RWPE2 (cell line): ENCODE measurements at places on chromosomes 13 and 19.

GRCh38 chr19:39200066-39200802 lies 3.5 kb downstream of the NCCRP1 start:
- peaks cover 5% of the 10 kb centered on the region for H3K4me1 ChIP-seq
- peaks cover 31% of the 10 kb centered on the region for H3K27me3 ChIP-seq

- H3K27me3 ChIP-seq: no peaks in the 10 kb centered on the region
- H3K27ac ChIP-seq: no peak overlapping the region
- H3K4me1 ChIP-seq: peaks cover 11% of the 10 kb centered on the region
- no peaks in the 10 kb centered on the region for H3K36me3 ChIP-seq
- DNase-seq: no peak
- H3K4me3 ChIP-seq: no peak overlapping the region
Observed at GRCh38 chr19:11273296-11273695, 11.0 kb upstream of the DOCK6 start.

- no peak overlapping the region for H3K27ac ChIP-seq
- H3K4me1 ChIP-seq: no peaks in the 10 kb centered on the region
Observed at GRCh38 chr13:103976371-103976770, 910.2 kb upstream of the SLC10A2 start.

GRCh38 chr19:15285896-15286591 lies 46.3 kb downstream of the BRD4 start:
- H3K36me3 ChIP-seq: peaks cover 3% of the 10 kb centered on the region; the same call in 1 of the 2 replicates
- no peak for DNase-seq
- H3K4me3 ChIP-seq: no peak overlapping the region
- H3K4me1 ChIP-seq: peaks cover 38% of the 10 kb centered on the region

- no peaks in the 10 kb centered on the region for H3K4me1 ChIP-seq
- H3K27ac ChIP-seq: no peak overlapping the region
- no peak overlapping the region for H3K4me3 ChIP-seq
Observed at GRCh38 chr13:32905864-32906180, 110.4 kb upstream of the KL start.

DNA sequence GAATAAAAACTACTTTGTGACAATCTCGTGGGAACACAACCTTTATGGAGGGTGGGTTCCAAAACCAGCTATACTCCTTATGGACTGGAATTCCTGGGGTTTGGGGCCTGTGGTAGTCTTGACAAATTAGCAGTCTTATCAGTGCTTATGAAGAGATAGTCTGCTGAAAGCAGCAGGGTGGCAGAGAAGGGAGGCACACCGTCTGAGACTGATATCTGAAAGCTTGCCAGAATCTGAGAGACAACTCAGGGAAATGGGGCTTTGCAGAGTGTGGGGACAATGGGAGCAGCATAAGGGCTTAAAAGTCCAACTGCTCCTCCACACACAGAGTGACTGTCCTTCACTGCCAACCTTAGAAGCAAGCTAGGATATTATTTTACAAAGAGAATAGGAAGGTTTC lies 95.9 kb downstream of the UGGT2 start:
- peaks cover 11% of the 10 kb centered on the region; the same call in 1 of the 2 replicates for H3K36me3 ChIP-seq
- no peak for DNase-seq
- H3K4me3 ChIP-seq: no peak overlapping the region
- H3K27ac ChIP-seq: no peak overlapping the region
- no peaks in the 10 kb centered on the region for H3K4me1 ChIP-seq
- no peaks in the 10 kb centered on the region for H3K27me3 ChIP-seq
